ENCODE measurements at places on chromosomes 4 and X.

- no peak for DNase-seq
Measured at GRCh38 chr4:152166567-152166966, 369.3 kb downstream of the FBXW7 start.

DNA sequence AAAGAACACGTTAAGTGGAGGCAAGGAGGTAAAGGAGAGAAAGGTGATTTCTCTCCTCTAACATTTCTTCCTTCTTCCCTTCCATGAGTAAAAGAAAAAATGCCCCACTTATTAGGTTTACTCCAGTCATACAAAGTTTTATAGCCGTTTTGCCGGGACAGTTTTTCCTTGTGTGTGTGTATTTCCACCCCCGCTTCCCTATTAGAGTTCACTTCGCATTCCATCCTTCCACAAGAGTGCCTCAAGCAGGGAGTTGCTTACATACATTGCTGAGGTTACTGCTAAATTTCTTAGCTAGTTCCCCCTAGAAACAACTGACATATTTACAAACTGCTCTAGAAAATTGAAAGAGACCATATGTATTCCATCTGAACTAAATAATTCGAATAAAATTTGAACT lies 45.2 kb upstream of the BMP15 start:
- DNase-seq = no peak

- no peak for DNase-seq
Measured at GRCh38 chrX:134101636-134102035, 116.2 kb upstream of the GPC3 start.

GRCh38 chrX:12360986-12361598 lies 222.8 kb downstream of the FRMPD4 start:
- no peak for DNase-seq

DNA sequence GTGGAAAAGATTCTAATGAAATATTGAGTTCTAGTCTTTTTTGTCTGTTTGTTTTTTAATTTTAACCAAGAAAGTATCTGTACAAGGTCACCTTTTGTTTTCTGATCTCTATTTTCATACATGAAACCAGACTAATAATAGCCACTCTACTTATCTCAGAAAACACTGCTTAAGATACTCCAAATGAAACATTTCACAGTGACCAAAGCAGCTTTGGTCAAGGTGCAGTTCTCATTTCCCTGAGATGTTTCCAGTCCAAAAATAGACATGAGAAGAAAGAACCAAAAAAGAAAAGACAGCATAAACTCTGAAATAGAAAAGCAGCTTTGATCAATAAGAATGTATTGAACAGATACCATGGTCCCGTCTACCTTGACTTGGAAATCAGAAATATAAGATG lies 782.8 kb downstream of the RAB28 start:
- no peak for DNase-seq

- DNase-seq = peak; percentile 14
Measured at GRCh38 chr4:74543983-74544382, 99.0 kb downstream of the AREG start.

- no peak for DNase-seq
Measured at GRCh38 chrX:69995362-69996112, 54.2 kb downstream of the AWAT2 start.

- peak; percentile 98 for DNase-seq
Measured at GRCh38 chr4:26557164-26557563, 26.7 kb upstream of the TBC1D19 start.

DNA sequence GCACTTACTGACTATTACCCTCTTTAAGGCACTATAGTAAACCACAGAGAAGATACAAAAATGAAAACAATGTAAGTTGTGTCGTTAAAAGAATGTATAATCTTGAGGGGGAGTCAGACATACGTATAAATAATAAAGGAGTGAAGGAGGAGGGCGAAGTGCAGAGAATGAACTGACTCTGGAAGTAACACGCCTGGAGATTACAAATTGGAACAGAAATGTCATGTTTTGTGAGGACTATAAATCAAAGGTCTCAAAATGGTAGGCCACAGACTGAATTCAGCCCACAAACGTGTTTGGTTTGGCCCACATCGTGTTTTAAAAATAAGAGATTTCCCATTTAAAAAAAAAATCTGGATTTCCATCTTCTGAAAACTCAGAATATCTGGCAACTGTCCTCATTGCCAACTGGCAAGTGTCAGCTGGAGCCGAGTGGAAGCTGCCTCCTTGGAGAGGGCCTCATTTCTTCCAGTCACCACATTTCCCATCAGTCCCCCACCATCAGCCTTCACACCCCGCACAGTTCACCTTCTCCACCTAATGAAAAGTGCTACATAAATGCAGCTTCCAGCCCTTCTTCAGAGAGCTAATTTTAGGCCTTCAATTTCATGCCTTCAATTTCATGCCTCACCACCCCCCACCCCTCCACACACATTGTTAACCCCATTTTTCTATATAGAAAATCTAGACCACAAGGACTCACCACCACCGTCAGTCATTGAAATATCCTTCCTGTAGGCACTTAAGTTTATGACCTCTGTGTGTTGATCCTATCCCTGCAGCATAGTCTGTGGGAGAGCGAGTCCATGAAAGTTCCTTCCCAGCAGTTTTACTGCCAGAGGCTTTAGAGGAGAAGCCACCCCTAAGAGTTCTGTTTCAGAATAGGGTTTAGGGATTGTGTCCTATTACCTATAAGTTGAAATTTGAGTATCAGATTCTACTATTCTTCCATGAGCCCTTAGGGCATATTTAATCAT lies 32.0 kb upstream of the COL25A1 start:
- no peak for DNase-seq

Measured in GM04503 (cell line).